ENCODE measurements at places on chromosomes 2 and 18. TPM values are rescaled to one million over a fixed set of nuclear protein-coding genes. Genes with fewer than 3 reads are reported as not detected.

DNA sequence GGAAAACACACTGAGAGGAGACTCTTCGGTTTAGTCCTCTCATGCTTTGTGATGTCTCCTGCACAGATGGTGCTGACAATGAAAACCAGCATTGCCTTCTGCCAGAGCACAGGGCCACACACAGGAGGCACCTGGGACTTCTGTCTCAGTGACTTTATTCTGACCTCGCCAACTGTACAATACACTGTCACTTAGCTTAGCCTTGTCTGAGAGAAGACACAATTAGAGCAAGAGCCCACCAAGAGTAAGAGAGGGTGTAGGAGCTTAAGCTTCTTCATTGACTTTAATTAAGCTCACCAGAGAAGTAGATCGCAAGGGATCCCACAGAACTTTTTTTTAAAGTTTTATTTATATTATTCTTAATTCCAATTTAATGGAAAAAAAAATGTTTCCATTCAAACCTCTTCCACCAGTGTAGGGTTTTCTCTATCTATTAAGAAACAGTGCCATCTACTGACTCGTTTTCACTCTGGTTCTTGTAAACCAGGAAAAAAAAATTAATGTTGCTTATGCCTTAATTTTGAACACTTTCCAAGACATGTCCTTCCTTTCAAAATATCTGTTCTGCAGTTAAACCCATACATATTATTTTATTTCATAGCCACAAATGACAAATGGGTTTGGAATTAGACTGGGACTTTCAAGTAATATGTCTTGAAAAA, 42.4 kb upstream of the DDX18 start:
- DNase-seq: no peak

DNA sequence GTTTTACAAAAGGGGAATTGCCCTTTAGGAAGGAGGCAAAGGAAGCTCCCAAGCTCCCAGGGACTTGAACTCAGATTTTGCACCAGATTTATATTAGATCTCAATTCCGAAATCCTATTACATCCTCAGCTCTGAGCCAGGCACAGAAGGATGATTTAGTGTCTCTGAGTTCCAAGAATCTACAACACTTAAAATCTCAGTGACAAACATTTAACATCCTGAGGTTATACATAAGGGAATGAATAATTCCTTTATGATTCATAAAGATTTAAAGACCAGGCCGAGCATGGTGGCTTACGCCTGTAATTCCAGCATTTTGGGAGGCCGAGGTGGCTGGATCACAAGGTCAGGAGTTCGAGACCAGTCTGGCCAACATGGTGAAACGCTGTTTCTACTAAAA, 16.5 kb upstream of the SLC20A1 start:
- no peak for DNase-seq

GRCh38 chr18:35289727-35290093, 319 bp downstream of the ZSCAN30 start:
- no peak for DNase-seq

DNA sequence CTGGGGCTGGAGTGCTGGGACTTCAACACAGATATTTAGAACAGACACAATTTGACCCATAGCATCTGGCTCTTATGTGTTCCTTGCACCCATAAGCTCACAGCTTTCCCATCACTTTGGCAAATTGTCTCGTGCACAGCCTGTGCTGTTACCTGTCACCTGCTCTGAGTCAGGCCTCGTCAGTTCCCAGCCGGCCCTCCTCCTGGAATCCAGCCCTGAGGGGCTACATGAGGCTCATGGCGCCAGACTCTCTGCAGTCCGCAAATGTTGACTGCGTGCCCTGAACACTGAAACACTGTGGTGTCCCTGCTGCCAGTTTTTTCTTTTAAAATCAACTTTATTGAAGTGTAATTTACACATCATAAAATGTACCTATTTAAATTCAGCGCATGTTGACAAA, 65.4 kb upstream of the BZW1 start:
- DNase-seq: no peak

The CCBE1 gene
- 3.9 TPM for total RNA-seq

Data from Right ventricle myocardium superior (tissue), 1 donor.